ENCODE measurements at places on chromosomes 2 and 18.

DNA sequence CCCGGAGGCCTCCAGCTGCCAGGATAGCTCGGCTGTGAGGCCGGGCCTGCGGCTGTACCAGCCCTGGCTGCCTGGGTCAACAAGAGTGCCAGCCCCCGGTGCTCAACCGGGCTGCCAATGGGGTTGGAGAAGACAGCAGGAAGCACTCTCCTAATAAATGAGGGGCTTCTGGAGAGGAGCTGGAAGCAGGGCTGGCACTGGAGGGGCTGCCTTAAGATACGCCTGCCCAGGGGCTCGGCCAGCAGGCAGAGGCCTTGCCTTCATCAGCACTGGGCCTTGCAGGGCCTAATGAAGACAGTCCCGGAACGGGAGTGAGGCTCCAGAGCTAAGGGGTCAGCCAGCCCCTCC, 73.6 kb downstream of the TEX51 start:
- DNase-seq: no peak

DNA sequence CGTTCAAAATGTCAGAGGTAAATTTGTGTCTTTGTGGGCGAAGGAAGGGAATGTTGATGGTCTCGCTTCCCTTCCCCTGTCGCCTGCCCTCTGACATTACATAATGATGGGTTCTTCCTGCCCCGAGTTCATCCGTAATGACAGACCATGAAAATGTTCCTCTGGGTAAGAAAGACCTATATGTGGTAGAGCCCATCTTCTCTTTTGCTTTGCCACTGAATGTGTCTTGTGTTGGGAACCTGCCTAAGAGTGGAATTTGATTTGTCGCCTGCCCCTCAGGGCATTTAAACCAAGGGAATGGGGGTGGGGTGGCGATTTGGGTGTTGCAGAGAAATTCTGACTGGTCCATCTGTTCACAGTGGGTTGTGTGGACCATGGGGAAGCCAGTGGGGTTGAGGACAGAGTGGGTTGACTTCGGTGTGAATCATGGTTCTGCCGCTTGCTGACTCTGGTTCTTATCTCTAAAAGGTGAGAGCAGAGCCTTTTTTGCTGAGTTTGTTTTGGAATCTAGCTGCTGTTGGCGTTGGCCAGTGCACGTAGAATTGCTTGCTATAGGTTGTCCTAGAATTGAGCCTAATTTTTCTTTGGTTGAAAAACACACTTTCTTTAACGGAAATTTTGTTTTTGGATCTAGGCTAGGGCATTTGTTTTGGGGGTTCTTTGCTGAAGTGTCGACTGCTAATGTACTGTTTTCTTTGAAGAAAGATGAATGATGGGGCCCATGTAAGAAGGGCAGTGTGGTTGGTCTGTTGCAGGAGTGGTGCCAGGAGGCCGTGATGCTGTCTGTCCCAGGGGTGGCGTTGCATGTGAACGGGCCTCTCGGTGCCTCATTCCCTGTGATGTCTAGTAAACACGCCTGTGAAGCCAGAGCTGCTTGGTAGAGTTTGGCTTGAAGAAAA, 1.3 kb downstream of the INPP4A start:
- DNase-seq: no peak

- no peak for DNase-seq
Measured at GRCh38 chr18:37689841-37690240, 124.2 kb upstream of the CELF4 start.

- DNase-seq: no peak
Measured at GRCh38 chr2:241062389-241063092, 39.5 kb downstream of the MTERF4 start.

DNA sequence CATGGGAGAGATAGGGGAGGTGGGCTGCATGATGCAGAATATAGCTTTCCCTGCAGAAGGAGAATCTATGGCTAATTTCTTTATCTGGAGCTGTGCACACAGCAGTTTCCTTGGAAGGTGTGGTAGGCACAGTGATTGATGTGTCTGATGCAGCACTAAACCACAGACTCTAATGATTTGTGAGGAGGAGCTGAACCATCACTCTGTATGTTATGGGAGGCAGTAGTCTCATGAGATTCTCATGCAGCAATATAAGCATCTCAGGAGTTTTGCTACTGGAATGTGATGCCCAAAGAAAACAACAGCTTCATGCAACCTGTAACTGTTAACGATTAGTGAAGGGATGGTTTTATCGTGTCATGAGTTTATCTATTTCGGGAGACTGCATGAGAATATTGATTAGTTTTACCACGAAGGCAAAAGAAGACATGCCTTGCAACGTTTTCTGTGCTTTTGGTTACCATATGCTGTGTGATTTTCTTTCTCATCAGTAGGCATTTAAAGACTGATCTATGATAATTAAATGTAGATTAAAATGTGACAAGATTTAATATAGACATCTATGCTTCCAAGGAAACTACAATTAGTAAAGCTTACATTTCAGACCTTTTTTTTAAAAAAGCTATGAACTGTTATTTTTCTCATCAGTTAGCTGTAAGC, 286.8 kb downstream of the ARL6IP6 start:
- DNase-seq: no peak

- DNase-seq: no peak
Measured at GRCh38 chr2:120786038-120786960, 50.6 kb downstream of the GLI2 start.

- no peak for DNase-seq
Measured at GRCh38 chr2:211033765-211034164, 477.4 kb downstream of the CPS1 start.

DNA sequence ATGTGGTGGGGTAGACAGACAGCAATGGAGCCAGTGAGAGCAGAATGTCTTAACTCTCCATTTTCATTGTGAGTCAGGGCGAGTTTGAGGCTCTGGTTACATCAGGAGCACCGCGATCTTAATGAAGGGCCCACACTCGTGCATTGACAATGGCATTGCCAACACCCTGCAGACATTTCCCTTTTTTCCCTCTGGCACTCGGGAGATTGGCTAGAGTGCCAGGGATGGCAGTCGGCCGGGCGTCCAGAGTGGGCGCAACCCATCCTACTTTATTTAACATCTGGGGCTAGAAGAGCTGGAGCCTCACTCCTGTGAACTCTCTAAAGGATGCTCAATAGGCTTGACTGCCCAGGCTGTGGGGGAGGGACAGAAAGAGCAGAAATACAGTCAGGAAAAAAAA, 9.7 kb downstream of the PROKR1 start:
- DNase-seq: no peak

DNA sequence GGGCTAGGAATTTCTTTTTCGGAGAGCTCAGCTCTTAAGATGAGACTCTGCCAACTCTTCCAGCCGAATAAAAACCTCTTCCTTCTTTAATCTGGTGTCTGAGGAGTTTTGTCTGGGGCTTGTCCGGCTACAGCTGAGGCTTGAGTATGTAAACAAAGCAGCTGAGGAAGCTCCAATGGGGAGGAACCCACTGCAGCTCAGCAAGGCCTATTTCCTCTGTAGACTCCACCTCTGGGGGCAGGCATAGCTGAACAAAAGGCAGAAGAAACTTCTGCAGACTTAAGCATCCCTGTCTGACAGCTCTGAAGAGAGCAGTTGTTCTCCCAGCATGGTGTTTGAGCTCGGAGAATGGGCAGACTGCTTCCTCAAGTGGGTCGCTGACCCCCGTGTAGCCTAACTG, 838.7 kb downstream of the CCDC85A start:
- no peak for DNase-seq

- DNase-seq: no peak
Measured at GRCh38 chr18:44796429-44797428, 116.0 kb downstream of the SETBP1 start.

GRCh38 chr18:49160079-49160930, 209.5 kb upstream of the SMAD7 start:
- no peak for DNase-seq

GRCh38 chr2:202066875-202067274, 6.2 kb upstream of the KIAA2012 start:
- no peak for DNase-seq

DNA sequence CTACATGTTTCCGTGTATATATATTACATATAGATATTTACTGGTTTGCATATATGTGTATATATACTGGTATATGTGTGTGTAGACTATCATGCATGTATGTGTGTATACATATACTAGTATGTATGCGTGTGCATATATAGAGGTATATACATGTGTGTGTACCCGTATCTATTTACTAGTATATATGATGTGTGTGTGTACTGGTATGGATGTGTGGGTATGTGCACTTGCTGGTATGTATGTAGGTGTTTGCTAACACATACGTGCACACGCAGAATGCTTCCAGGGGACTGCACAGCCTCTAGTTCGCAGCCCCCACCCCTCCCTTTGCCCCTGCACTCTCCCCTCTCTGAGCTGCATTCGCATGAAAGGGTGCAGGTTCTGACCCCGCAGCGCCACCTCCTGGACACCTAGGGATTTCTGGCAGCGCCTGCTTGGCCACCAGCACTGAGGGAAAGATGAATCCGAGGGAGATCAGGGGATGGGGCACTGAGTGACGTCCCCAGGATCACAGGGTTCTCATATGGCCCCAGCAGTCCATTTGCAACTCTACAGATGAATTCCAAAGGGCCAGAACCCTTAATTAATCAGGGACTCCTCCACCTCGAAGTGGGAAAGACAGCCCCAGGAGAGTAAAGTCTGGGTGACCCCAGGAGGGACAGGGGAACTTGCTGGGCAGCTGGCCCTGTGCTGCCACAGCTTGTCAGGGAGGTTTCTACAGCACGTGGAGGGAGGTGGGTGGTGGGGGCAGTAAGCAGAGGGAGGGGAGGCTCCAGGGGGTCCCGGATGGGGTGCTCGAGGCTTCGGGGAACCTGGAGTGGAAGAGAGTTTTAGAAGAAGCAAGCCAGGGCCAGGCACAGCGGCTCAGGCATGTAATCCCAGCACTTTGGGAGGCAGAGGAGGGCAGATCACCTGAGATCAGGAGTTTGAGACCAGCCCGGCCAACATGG, 66.8 kb upstream of the ASAP2 start:
- DNase-seq: peak; percentile 51

DNA sequence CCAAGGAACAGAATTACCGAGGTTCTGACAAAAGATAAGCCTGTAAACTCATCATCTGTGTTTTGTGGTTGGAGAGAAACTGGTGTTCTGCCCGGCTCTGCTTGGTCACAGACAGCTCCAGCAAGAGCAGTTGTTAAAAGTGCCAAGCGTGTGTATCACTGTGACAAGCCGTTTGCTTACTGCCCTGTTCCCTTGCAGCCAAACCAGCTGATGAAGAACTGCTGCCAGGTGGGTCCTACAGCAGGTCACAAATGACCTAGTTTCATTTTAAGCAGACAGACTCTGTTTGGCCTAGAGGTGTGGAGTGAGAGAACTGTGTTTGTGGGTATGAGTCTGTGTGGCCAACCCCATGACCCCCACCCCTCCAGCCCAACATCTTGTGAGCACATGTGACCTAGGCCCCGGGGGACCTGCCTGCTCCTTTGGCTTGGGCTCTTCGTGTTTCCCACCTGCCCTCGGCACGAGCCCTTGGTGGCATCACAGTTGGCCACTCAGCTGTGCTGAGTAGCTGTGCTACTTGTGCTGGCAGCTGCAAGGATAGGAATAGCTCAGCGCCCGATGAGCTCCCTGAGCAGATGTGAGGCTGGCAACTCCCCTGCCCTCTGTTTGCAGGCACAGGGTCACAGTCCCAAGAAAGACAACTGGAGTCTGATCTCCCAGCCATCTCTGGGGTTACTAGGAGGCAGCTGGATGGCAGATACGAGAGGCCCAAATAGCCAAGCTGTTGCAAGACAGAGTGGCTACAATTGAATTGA, 9.7 kb downstream of the OXER1 start:
- no peak for DNase-seq

DNA sequence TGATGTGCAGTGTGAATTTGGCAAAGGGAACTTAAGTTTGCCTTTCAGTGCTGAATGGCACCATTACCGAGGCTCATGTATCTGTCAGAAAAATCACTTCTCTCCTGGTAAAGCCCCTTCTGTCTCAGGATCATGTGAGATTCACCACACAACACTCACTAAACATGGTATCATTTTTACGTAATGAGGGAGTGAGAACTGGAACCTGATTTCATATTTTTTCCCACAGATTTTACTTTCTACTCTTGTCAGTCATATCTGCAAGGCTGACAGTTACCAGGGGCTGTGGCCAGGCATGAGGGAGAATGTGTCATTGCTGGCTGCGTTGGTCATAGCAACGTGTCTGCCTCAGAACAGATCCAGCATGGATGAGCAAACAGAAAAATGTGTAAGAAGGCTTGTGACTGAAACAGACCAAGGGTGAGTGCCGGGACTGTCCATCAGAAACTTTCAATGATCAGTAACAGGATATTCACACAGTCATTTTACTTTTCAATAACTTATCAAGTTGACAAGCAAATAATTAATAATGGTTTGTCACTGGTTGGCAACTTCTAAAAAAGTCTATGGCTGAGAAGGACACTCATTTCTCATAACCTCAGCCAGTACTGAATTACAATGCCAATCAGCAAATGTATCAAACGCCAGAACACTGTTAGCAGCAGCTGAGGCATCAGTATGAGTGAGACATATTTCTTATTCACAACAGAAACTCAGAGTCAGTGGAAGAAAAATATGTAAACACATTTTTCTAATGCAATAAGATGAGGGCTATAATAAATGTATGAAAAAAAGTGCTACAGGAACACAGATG, 100.5 kb downstream of the CDC42EP3 start:
- no peak for DNase-seq

DNA sequence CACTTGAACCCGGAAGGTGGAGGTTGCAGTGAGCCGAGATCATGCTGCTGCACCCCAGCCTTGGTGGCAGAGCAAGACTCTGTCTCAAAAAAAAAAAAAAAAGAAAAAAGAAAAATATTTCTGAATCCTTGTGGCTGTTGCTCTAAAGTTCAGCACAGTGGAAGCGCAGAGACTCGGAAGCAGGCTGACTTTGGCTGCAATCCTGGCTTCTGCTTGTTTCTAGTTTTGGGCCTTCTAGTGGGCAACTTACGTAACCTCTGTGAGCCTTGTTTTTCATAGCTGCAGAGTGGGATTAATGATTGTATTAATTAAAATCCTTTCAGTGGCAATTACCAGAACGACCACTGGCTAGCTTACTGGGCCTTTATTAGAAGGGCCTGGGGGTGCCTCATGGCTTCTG, 28.4 kb downstream of the GNLY start:
- no peak for DNase-seq

DNA sequence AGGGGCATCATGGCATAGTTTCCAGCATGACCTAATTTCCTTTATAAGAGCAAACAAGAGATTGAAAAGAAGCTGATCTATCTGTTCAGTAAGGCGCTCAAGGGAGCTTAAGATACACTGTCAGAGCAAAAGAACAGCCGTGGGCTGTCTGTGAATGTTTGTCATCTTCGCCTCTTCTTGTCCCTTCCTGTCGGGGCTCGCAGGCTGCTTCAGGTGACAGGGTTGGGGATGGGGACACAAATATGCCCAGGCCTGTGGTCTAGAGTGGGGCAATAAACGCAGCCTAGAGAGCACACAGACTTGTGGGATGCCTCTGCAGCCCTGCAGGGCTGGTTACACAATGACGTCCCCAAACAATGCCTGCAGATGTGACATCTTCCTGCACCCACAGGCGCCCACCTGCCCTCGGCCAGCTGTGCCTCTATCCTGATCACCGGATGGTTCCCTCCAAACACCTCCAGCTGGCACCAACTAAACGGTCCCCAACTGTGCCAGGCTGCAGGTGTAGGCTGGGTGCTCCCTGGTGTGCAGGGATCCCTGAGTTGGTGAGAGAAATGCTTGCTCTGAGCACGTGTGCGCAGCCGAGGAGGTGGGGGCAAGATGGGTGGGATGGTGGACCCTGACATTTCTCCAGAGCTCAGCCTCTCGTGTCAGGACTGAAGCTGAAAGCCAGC, 72.8 kb downstream of the EDAR start:
- peak; percentile 55 for DNase-seq

GRCh38 chr2:126467367-126468054, 188.4 kb upstream of the GYPC start:
- DNase-seq: no peak
